ENCODE measurements at places on chromosomes 16 and 17.

GRCh38 chr17:68953340-68953997 lies 1.7 kb downstream of the ABCA8 start:
- no peak for DNase-seq

GRCh38 chr17:72031219-72031884 lies 89.5 kb upstream of the SOX9 start:
- DNase-seq: no peak

DNA sequence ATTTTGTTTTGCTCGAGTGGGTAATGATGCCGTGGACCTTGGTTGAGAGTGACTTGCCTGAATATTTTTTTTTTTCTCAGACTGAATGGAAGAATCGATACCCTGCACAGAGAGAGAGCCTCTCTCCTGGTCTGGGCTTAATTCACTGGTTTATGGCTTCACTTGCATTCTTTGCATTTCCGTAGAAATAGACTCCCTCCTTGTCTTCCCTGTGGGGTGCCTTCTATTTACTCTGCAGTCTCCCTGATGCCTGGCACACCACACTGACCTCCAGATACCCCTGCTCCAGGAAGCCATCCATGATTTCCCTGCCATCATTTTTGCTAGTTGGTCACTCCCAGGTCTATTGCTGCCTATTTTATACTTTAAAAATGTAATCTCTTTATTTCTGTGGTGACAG lies 238.0 kb downstream of the SNX29 start:
- no peak for DNase-seq

DNA sequence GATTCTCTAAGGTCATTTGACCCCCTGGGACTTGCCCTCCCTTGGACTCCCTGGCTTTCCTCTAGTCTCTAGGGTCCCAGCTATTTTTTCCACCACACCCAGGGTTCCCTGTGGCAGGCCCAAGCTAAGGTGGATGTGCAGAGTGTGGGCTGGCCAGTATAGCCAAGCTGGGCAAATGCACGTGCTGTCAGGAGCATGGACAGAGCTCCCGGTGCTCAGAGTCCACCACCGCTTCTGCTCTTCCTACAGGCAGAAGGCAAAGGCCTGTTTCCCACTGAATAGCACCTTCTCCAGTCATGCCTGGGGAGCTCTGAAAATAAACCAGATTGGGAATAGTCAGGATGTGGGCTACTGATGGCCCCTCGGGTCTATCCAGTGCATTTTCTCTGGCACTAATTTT lies 53.3 kb downstream of the GNAO1 start:
- DNase-seq: no peak

- no peak for DNase-seq
Observed at GRCh38 chr17:5533486-5534315, 47.3 kb downstream of the MIS12 start.

GRCh38 chr16:72241008-72241407 lies 69.1 kb upstream of the PMFBP1 start:
- DNase-seq: no peak

GRCh38 chr16:11050536-11050935 lies 106.2 kb downstream of the CLEC16A start:
- no peak for DNase-seq

DNA sequence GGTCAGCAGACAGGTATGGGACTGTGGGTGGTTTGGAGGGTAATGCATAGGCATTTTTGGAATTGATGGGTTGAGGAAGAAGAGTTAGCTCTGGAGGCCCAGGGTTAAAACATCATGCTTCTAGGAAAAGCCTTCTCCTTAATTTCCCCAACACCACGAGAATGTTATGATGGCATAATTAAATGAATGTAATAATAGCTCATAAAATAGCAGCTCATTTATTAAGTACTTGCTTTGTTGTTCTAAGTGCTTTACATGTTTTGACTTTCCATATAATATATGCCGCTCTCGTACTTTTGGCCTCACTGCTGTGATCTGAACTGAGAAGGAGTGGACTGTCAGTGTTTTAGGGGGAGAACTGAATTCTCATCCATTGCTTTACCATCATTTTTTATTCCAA lies 14.3 kb downstream of the LIMD2 start:
- no peak for DNase-seq

DNA sequence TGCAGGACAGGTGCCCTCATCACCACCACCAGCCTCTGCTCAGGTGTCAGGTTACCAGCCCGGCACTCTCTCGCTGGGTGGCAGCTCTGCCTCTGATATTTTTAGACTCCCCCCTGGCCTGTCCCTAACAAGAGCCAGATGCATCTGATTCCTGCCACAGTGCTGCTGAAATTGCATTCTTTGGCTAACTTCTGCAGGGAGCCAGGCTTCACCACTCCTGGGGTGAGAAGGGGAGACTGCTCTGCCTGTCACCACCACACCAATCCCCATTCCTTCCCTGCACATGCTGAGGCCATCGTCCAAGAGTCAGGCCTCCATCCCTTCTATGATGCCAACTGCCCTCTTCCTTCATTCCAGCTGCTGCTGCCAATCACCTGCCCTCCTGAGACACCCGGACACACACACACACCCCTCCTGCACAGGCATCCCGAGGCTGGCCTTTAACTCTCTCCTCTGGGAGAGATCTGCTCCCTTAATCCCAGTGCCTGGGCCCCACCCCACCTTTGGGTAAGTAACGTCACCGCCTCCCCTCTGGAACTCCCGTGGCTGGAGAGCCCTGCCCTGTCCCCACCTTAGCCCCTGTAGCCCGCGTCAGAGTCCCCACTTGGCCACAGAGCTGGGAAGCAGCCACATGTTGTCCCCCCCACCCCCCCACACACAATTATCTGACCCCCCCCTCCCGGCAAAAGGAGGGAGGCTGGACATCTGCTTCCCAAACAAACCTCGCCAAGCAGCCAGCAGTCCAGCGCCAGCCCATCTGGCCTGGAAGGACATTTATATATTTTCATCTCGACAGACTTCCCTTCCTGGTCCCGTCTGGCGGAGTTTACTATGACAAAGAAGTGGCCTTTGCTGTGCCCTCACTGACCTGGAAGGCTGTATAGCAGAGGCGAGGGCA lies 2.8 kb downstream of the EMP2 start:
- no peak for DNase-seq
